HTR-8/SVneo (cell line): ENCODE measurements at places on chromosomes 7 and 10.

DNA sequence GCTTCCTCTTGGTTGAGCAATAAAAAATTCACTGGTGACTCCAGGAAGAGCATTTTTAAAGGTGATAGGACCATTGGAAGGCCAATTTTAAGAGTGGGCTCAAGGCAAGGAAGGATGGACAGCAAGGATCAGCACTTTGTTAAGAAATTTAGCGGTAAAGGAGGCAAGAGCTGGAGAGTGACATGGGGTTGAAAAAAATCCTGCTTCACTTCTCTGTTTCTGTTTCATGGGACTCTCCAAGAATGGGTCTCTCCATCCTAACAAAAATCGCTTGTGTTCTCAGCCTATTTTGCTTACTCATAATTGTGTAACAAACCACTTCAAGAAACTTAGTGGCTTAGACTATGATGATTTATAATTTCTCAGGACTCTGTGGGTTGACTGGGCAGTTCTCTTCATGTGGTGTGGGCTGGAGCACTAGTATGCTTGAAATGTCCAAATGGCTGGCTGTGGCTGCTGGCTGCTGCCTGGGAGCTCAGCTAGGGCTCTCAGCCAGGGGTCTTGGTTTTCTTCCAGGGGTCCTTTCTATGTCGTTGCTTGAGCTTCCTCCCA is 59.8 kb upstream of the ZNRF2 start:
- DNase-seq = no peak

- no peak for DNase-seq
These were observed 15.1 kb upstream of the CRYGN start for GRCh38 chr7:151454932-151455530.

DNA sequence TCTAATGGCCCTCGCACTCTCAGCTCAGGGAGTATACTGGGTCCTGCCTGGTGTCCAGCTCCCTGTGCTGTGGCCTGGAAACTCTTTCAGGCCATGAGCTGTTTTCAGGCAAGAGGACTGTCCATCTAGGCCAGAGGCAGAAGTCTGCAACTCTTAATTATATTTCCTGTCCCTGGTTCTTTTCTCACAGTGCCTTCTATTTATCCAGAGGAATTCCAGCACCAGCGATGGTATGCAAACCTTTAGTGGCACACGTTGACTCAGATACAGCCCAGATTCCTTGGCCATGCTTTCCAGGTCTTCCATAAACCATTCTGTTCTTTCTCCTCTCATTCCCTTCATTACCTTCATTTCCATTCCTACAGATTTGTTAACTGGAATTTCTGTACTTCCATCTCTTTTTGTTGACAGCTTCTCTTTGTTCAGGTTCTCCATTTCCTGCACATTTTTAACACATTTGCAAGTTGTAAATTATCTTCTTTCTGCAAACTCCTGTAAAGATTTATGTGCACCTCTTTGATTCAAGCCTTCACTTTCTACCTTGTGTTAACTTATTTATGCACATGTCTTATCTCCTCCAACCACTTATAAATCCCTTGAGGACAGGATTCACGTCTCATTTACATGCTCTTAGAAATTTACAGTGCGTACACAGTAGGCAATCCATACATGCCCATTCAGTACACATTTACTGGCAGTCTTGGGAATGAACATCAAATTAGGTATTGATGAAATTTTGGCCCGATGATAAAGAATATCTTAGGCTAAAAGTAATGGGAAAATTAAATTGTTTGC is 172.1 kb downstream of the CELF2 start:
- DNase-seq = no peak

- no peak for DNase-seq
These were observed 143.9 kb upstream of the FRMD4A start for GRCh38 chr10:14474656-14475055.

DNA sequence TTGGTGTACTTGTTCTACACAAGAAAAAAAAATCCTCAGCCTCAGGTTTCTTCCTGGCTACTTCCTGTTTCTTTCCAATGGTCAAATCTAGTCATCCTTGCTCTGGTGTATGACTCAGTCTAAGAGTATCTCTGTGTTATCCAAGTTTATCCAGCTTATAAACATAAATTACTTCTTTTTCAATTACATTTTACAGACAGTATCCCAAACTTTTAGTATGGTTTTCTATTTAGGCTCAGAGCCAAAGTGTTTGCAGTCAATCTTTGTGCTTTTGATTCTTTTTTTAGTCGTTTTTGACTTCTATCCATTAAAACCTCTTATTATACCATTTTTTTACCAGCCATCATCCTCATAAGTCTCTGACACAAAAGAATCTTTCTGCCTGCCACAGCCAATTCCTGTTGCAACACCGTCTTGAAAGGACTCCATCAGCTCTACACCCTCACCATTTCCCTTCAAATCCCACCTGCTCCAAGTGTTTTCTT is 294.6 kb downstream of the PTEN start:
- DNase-seq = peak; percentile 71

DNA sequence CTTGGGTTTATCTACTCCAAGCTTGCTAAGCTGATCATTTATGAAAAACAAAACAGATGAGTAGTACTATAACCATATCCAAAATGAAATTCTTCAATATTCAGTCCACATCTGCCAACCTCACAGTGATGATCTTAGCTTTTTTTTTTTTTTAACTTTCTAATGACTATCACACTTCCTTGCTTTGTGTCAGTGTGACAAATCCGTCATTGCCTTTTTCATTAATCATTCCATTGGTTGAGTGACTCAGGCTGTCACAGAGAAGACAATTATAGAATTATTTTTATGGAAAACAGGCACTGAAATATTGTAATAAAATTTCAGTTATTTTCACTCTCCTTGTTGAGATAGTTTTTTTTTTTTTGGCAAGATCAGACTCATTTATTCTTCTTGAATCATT is 70.7 kb downstream of the CPVL start:
- no peak for DNase-seq

DNA sequence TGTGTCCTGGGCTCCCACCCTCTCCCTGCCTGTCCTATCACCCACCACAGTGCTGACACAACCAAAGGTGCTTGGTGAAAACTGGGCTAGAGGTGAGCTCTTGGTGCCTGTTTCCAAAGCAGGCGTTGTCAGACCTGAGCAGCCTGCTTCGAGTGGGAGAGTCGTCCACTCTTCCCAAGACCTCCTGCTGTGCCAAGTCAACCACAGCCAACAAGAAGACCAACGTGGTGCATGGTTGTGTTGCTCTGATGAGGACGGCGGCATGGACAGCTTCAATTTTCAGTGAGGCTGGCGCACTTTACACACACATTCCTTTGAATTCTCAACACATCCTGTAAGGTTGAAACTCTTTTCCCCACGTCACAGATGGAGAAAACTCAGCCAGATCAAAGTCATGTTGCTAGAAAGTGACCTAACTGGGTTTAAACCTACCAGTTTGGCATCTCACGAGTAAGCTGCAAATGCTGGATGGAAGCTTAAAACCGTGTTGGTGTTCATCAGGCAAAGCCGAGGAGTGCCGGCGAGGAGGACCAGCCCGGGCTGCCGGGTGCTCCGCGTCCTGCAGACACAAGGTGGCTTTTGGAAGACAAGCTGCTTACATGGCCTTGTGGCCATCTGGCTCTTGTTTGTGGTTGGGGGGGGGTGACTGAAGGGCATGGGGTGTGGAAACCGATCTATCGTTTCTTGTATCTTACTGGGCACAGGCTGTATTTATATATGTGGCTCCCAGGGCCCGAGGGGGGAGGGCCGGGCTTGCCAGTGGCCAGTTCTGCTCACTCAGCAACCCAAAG is 39.3 kb downstream of the INSIG1 start:
- DNase-seq = no peak

GRCh38 chr7:130147710-130148325 is 57.4 kb downstream of the TMEM209 start:
- no peak for DNase-seq

GRCh38 chr7:158087196-158087595 is 500.4 kb downstream of the PTPRN2 start:
- no peak for DNase-seq

- no peak for DNase-seq
These were observed 2.3 kb downstream of the GRB10 start for GRCh38 chr7:50780436-50780835.

DNA sequence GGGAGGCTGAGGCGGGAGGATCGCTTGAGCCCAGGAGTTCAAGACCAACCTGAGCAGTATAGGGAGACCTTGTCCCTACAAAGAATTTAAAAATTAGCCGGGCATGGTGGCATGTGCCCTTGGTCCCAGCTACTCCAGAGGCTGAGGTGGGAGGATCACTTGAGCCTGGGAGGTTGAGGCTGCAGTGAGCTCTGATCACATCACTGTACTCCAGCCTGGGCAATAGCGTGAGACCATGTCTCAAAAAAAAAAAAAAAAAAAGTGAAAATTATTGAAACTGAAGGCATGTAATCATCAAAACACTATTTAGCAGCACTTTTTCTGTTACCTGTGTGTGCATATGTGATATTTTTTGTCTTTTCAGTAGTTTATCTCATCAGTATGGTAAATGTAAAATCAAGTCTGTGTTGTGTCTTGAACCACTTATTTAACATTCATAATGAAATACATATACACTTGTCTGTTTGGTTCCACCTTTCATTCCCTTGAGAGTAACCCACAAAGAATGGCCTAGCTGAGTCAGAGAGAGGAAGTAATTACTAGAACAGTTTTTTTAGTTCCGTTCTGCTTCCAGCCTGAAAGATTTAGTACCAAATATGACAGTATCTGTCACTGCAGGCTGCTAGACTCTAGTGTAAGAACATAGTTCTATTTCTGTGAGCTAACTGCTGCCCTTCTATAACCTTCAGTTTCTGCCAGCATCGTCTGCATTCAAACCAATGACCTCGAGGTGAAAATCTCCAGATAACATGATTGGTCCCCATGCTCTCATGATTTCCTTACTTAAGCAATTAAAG is 68.6 kb downstream of the MMRN2 start:
- peak; percentile 39 for DNase-seq

DNA sequence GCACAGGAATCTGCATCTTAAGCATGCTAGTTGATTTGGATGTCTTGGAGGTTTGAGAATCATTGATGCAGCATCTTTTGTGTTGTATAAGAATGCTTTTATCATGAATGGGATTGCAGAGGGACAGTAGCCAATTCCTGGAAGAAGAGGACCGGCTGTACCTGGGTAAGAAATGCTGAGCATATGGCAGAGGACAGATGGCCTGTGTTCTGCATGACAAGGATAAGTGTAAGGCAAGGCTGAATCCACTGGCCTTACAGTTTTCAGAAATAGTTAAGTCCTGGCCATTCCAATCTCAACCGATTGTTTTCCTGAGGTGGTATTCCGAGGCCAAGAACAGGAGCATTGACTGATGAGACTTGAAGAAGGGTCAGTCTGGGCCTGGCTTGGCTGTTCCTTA is 24.4 kb upstream of the KBTBD2 start:
- DNase-seq = no peak

GRCh38 chr7:44082541-44083207 is 344 bp upstream of the POLM start:
- DNase-seq = peak; percentile 96

- no peak for DNase-seq
These were observed 7.8 kb upstream of the MRPS24 start for GRCh38 chr7:43876976-43877745.

- DNase-seq = no peak
These were observed 27.9 kb downstream of the CNNM2 start for GRCh38 chr10:102945962-102946361.

- DNase-seq = no peak
These were observed 64.8 kb upstream of the VIPR2 start for GRCh38 chr7:159209429-159209828.
